ENCODE measurements at places on chromosomes 2 and 18.
A peak's percentile ranks its signal among the peaks of the same experiment; 100 is the strongest.

- no peak for DNase-seq
Measured at GRCh38 chr18:35573531-35573930, 8.0 kb upstream of the GALNT1 start.

DNA sequence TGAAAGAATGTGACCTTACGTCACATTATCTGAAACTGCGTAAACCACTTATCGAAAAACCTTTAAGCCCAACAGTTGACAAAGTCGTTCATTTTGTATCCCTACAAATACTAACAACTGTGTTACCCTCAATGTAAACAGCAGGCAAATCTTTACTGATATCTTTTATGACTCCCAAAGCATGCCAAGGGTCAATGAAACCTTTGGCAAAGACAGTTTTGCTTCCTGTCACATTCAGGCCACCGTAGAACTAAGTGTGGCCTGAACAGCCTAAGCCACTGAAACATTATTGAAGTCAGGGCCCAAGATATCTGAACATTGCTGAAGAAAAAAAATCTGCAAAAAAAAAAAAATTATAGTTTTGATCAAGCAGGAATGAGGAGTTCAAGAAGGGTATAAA lies 77.3 kb downstream of the FAM124B start:
- no peak for DNase-seq

DNA sequence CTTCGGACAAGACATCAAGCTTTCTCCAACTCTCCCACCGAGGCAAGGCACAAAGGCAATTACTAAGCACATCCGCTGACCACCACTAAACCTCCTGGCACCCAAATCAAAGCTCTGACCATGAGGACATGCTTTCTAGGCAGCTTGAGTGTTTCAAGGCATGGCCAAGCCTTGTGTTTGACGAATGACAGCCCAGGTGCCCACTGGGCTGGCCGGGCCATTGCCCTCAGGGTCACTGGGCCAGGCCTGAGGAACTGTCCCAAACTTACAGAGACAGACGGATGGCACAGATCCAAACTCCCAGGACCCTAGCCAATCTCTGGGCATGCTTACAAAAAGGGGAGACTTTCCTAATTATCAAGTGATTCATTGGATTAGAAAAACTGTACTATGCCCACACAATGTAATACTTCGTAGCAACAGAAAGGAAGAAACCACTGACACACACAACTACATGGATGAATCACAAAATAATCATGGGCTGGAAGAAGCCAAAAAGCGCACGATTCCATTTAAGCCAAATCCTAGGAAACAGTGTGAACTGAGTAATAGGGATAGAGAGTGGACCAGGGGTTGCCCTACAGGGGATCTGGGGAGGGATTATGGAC lies 20.2 kb downstream of the CRACDL start:
- no peak for DNase-seq

DNA sequence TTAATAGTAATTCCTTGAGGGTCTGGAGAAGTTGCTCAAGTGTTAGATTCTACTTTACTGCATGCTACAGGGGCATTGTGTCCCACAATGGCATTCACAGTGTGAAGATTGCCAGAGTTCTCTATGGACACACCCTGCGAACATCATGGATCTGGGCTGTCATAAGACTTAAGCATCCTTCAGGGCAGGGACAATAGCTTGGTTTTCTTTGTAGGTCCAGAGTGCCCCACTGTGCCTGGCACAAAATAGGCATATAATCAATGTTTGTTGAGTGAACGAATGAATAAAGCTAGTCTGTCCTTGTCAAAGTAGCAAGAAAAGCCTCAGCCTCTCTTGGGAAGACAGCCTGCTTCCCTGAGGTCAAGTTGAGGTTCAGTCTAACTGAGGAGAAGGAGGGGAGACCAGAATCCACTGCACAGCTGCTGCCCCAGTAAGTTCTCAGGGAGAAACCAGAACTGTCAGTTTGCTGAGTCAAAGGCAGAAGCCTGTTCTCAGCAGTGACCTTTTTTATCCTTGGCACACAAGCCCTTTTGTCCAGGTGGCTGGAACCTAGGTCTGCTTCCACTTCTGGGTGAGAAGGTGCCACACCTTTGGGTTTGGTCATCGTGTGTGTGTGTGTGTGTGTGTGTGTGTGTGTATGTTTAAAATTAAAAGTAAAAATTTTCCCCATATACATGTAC lies 15.0 kb downstream of the INPP4A start:
- DNase-seq, result no peak

GRCh38 chr18:75548353-75548905 lies 120.9 kb upstream of the SMIM21 start:
- DNase-seq, result no peak

DNA sequence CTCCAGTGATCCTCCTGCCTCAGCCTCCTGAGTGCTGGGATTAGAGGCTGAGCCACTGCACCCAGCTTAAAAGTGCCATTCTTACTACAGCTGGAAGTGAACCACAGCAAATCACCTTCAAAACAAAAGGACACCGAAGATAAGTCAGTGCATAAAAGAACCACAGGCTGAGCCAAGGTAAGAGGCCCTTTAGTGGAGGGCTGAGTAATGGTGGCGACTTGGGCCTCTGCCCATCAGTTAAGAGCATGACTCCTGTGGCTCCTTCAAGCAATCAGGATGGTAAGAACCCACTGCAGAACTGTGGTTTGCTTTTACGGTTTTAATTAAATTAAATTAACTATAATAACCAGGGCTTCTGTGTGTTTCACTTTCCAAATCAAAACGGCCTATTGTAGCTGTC lies 75.1 kb downstream of the CTAGE1 start:
- DNase-seq, result no peak

DNA sequence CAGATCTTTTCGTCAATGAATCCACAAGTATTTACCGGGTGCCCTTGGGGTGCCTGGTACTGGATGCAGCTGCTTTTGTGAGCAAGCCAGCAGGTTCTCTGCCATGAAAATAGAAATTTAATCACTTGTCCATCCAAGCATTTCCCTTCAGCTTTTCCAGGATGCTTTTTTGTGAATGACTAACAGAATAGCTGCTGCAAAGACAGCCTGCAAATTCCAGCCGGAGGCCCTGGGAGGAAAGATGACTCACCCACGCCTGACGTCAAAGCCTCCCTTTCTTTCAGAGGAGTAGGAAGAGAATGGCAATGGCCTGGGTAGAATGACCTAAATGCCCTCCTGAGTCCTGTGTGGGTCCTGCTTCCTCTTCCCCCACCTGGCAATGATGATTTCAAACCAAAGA lies 111.9 kb downstream of the AP1S3 start:
- no peak for DNase-seq

GRCh38 chr2:221780281-221780688 lies 208.2 kb upstream of the EPHA4 start:
- no peak for DNase-seq

DNA sequence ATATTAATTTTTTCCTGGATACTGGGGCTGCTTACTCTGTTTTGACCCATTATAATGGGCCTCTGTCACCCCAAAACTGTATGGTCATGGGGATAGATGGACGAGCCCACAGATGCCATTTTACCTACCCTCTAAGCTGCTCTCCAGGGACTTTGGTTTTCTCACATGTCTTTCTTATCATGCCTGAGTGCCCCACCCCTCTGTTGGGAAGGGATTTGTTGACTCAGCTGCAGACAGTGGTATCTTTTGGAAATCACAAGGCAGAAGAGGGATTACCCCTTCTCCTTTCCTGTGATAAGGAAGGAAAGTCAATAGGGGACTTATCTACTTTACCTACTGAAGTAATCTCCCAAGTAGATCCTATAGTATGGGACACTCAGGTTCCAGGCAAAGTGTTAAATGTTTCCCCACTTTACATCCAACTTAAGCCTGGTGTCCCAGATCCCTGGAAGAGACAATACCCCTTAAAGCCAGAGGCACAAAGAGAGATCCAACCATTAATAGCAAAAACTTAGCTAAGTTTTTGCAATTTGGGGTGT lies 182.7 kb downstream of the RNF152 start:
- DNase-seq, result no peak

GRCh38 chr2:864501-865106 lies 86.0 kb upstream of the SNTG2 start:
- no peak for DNase-seq

- DNase-seq, result no peak
Measured at GRCh38 chr2:8379549-8379948, 302.3 kb upstream of the ID2 start.

GRCh38 chr2:72895759-72896281 lies 8.6 kb downstream of the SPR start:
- peak; percentile 67 for DNase-seq

DNA sequence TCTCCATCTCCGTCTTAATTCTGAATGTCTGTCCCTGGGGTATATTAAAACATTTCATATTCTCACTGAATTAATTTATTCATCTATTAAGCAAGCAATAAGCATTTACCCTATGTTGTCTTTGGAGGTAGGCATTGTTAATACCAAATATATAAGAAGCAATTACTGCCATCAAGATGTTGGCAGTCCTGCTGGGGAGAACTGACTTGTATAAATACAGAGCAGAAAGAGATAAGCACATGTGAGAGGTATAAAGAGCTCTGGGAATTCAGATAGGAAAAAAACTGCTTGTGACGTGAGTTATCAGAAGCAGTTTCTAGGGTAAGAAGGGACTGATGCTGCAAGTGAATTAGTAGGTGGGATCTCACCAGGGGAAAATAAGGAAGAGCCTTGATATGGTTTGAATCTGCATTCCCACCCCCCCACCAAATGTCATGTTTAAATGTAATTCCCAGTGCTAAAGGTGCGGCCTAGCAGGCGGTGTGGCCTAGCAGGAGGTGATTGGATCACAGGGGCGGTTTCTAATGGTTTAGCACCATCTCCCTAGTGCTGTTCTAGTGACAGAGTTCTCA lies 286.8 kb downstream of the RAD51AP2 start:
- DNase-seq, result no peak

DNA sequence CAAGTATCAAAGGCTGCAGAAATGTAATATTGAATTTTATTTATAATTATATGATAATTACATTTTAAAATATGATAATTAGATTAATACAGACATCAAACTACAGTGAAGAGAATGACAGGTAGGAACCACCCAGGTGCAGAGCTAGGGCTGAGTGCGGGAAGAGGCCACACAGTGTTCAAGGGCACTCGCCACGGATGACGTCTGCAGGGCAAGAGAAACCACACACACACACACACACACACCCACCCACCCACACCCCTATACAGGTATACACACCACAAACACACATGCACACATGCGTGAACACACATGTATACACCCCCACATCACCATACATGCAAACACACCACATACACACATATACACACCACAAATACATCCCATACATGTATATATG lies 41.2 kb downstream of the MBP start:
- DNase-seq, result no peak

- DNase-seq, result no peak
Measured at GRCh38 chr18:6327895-6328620, 86.7 kb downstream of the L3MBTL4 start.

DNA sequence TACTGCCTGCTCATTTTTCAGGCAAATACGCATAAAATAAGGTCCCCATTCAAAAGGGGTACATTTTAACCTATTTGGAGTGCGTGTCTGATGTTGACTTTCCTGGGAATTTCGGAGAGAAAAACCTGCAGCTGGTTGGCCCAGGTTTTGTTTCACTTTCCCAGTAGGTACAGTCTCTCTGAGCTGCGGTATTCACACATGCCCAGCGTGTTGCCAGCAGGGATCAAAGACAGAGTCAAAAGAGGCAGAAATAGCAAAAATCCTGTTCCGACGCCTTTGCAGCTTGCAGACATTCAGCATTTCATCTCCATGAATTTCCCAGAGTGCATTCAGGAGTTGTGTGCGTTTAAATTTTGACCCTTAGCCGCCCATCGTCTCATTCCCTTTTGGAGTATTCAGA lies 855.4 kb upstream of the CELF4 start:
- DNase-seq, result no peak

GRCh38 chr2:46887028-46887885 lies 28.3 kb downstream of the MCFD2 start:
- DNase-seq, result no peak

- DNase-seq, result no peak
Measured at GRCh38 chr2:170265321-170265720, 87.4 kb downstream of the MYO3B start.

- DNase-seq, result no peak
Measured at GRCh38 chr2:234137400-234138014, 87.0 kb downstream of the SPP2 start.

DNA sequence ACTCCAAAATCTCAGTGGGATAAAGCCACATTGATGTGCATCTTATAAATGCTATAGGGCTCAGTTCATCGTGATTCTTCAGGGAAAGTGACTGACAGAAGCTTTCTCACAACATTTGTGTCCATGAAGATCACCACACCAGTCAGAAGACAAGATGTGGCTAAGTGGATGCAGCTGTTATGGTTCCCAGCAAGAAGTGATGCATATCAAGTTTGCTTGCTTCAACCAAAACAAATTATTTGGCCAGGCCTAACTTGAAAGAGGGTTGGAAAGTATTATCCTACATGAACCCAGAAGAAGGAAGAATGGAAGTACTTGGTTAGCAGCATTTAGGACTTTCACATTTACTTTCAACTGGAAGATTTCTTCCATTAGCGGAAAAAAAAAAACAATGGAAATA lies 210.0 kb upstream of the ACVR2A start:
- DNase-seq, result no peak

DNA sequence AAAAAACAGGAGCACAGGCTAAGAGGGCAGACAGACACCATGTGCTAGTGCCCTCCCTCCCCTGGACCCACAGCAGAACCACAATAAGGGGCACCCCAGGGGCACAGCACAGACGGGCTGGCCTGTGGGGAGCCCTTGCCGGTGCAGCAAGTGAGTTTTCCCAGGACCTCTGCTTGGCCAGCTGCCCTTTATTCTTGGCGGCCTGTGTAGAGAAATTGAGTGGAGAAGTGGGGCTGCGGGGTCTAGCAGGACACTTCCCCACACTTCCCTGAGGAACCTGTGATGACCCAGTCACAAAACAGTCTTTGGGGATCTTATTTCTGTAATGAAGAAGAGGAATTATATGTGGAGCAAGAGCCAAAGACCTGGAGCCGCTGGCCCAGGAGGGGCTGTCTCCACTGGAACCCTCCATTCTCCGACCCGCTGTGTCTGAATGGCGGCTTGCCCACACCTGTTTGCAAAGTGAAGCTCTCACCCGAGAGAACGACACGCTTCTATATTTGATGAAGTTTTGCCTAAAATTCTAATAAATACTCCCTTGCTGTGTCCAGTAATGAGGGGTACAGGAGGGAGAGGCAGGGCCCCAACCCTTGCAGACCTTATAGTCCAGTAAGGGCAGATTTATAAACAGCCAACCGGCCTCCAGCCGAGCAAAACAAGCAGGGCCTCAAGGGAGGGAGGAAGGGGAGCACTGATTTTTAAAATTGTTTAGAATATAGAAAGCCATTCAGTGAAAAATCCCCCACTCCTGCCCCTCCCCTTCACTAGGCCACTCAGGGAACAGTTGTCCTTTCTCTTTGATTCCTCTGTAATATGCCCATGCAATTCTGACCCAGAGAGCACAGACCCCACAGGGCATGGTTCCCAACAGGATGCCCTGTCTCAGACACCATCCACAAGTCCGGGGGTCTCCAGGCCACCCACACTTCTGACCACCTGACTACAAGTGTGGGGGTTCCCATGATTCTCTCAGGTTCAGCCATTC lies 44.7 kb upstream of the SNED1 start:
- peak; percentile 36 for DNase-seq

- DNase-seq, result no peak
Measured at GRCh38 chr2:29347774-29348461, 232.7 kb downstream of the CLIP4 start.

GRCh38 chr2:241065355-241065803 lies 36.7 kb downstream of the MTERF4 start:
- peak; percentile 75 for DNase-seq

GRCh38 chr2:231456295-231457004 lies 7.8 kb downstream of the NCL start:
- DNase-seq, result no peak

GRCh38 chr2:148524519-148524919 lies 120.0 kb upstream of the EPC2 start:
- no peak for DNase-seq

GRCh38 chr2:219954331-219954730 lies 326.9 kb downstream of the SLC4A3 start:
- DNase-seq, result no peak
